GDM1 (cell line): ENCODE measurements at places on chromosomes 1 and 21.
A peak's percentile ranks its signal among the peaks of the same experiment; 100 is the strongest.

DNA sequence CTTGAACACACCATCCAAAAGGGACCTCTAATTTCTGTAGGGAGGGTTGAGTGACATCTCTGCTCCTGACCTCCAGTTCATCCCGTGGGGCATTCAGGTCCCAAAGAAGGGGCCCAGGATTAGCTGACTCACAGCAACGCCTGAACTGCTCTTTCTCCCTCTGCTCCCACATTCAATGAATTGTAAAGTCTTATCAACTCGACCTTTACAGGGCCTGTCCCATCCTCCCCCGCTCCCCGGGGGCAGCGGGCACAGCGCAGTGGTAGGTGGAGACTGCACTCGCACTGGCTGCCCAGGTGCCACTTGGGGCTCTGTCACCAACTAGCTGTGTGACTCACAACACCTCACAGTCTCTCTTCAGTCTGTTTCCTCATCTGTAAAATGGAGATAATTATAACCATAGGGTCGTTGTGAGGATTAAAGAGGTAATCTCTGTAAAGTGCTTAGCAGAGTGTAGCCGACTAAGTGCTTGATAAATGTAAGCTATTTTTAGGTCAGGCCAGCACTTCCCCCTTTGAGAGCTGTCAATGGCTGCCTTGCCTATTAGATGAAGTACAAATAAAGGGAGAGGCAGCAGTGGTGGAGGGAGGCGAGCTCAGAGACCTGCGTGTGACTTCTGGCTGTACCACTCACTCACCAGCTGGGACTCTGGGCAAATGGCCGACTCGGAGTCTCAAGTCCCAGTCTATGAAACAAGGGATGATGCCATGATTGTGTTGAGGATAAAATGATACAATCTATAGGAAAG, 637 bp upstream of the MYBPHL start:
- DNase-seq, result no peak

DNA sequence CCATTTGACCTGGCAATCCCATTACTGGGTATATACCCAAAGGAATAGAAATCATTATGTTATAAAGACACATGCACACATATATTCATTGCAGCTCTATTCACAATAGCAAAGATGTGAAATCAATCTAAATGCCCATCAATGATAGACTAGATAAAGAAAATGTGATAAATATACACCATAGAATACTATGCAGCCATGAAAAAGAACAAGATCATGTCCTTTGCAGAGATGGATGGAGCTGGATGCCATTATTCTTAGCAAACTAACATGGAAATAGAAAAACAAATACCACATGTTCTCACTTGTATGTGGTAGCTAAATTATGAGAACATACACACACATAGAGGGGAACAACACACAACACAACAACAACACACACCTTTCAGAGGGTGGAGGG, 248.5 kb downstream of the PCP4 start:
- DNase-seq, result no peak

- DNase-seq, result no peak
These were observed 3.7 kb downstream of the SCMH1 start for GRCh38 chr1:41238311-41238988.

GRCh38 chr1:230517786-230518185, 91.7 kb upstream of the PGBD5 start:
- no peak for DNase-seq

DNA sequence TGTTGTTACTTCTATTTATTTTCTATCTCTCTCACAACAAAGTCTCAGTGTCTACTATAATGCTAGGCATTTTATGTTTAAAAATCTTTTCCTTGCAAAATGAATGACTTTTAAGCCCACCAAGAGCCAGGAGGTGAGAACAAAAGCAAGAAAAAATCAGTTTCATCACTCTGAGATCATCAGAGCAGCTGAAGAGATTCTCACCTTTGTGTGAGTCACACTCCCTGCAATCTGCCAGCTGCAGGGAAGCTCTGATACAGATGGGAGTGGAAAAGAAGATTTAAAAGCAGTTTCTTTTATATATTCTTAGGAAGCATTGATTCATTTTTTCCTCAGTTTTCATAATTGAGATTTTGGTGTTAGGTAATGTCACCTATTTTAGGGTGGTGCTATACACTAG, 107.6 kb downstream of the LHX9 start:
- no peak for DNase-seq

- peak; percentile 84 for DNase-seq
These were observed at the start of gene TP53BP2 for GRCh38 chr1:223845810-223846682. TSS of gene TP53BP2 (minus strand) at chr1:223845947. CDS start at chr1:223845680, 267 bp downstream.

DNA sequence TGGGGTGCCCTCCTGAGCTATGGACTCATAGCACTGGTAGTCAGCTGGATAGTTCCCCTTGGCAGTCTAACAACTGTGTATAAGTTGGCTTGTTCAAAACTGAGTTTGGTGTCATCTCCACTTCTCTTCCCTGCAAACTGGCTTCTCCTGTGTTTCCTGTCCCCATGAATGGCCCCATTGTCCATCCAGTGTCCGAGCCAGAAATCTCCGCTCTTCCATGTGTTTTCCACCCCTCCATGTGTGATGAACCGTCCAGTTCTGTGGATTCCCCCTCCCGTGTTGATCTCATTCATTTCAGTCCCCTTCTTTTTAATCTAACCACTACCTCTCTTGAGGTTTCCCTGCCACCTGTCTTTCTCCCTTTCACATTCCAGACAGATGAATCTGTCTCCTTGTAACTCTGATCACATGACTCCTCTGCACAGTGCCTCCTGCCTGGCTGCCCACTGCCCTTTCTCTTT, 195.7 kb downstream of the ROR1 start:
- no peak for DNase-seq

GRCh38 chr1:32652244-32652962, 1.4 kb downstream of the RBBP4 start:
- no peak for DNase-seq
